ENCODE measurements at places on chromosomes 4 and X.

DNA sequence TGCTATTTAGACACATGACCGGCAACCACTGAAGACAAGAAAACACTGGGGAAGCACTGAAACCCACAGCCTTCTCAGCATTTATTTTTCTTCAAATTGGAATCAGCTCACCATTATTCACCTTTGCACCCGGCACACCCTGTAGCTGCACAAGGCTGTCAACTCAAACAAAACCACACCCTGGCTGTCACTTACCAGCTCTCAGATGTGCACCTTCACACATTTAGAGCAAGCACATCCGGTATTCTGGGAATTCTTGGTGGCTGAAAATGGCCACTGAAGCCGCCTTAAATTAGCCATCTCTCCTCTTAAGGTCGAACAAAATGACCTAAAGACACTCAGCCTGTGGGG, 5.9 kb downstream of the ZFYVE28 start:
- H3K4me3 ChIP-seq = peak overlapping the region; percentile 80
- no peaks in the 10 kb centered on the region for H3K36me3 ChIP-seq
- H3K27ac ChIP-seq = peak overlapping the region; percentile 99

DNA sequence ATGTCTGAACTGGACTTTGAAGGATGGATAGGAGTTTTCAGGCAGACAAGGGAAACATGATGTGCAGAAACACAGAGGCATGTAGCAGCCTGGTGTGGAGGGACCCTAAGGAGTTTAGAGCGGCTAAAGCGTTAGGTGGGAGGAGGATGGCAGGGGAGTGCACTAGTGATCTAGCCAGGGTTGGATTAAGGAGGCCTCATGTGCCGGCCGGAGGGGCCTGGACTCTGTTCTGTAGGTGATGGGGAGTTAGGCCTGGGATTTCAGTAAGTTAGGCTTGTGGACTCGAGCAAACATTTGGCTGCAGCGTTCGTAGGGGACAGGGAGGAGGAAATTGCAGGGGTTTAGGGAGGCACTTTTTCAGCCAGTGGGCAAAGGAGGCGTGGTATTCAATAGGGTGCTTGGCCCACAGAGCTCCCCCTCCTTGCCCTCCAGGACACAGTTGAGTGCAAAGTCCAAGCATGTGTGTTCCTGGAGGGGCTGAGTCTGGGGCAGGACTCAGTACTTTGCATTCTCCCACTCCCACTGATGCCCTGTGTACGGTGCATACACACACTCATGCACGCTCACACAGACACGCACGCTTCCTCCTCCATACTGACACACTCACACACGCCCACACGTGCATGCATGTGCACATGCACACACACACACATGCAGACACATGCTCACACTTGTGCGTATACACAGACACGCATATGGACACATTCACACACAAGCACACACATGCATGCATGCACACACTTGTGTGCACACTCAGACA, 18.6 kb downstream of the PSAPL1 start:
- H3K4me3 ChIP-seq = no peak overlapping the region
- H3K27me3 ChIP-seq = peaks cover 8% of the 10 kb centered on the region
- DNase-seq = no peak
- no peaks in the 10 kb centered on the region for H3K4me1 ChIP-seq
- H3K27ac ChIP-seq = no peak overlapping the region

- no peaks in the 10 kb centered on the region for H3K36me3 ChIP-seq
- no peak for DNase-seq
- no peak overlapping the region for H3K27ac ChIP-seq
- no peaks in the 10 kb centered on the region for H3K4me1 ChIP-seq
- H3K27me3 ChIP-seq = no peaks in the 10 kb centered on the region
Observed at GRCh38 chr4:16544251-16544721, 318.0 kb upstream of the TAPT1 start.

GRCh38 chr4:164768516-164768915, 14.6 kb downstream of the SMIM31 start:
- no peaks in the 10 kb centered on the region for H3K36me3 ChIP-seq
- H3K27me3 ChIP-seq = peaks cover 3% of the 10 kb centered on the region
- H3K4me3 ChIP-seq = no peak overlapping the region
- H3K27ac ChIP-seq = no peak overlapping the region
- DNase-seq = no peak
- H3K4me1 ChIP-seq = no peaks in the 10 kb centered on the region

GRCh38 chr4:186204103-186204559, 12.8 kb downstream of the CYP4V2 start:
- DNase-seq = peak; percentile 76
- H3K4me1 ChIP-seq = peaks cover 19% of the 10 kb centered on the region
- no peaks in the 10 kb centered on the region for H3K27me3 ChIP-seq
- H3K36me3 ChIP-seq = peaks cover 7% of the 10 kb centered on the region
- no peak overlapping the region for H3K4me3 ChIP-seq

- DNase-seq = peak; percentile 86
- peak overlapping the region; percentile 100 for H3K27ac ChIP-seq
- no peaks in the 10 kb centered on the region for H3K36me3 ChIP-seq
- peaks cover 26% of the 10 kb centered on the region for H3K27me3 ChIP-seq
- H3K4me3 ChIP-seq = peak overlapping the region; percentile 84
Observed at GRCh38 chr4:77852892-77853495, 9.6 kb upstream of the MRPL1 start.
